ENCODE measurements at places on chromosomes 1 and 21.

- DNase-seq: no peak
Observed at GRCh38 chr1:77348549-77348948, 66.7 kb downstream of the AK5 start.

DNA sequence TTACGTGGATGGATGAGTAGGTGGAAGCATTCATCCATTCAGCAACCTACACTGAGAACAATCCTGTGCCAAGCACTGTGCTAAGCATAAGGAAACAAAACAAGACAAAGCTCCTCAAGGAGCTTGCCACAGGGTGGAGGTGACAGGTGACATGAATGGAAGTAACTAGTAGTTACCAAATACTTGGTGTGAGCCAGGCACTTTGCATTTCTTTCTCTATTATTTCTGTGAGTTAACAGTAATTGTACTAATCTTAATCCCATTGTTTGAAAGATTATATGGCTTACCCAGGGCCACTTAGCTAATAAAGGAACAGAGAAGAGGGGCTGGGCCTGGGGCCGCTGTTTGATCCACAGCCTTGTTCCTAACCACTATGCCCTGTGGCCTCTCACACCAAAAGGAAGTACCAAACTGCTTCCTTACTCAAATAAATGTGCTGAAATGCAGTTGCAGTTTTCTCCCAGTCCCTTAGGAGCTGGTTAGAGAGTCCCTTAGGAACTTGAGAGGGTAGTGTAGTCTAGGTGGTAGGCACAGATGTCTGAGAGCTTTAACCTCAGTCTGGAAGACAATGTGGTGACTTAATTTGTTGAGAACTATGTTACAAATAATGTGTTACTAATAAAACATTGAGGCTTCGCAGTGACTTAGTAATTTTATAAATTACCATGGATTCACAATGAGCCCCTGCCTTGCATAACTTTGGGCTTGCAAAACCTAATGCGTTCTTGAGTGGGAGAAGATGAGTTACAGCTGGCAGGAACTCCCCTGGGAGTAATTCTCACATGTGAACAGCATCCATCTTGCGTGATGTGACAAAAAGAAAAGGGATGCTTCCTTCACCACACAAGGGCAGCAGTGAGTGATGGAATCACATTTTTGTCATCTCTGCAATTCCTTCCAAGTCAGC is 69.8 kb downstream of the MPZL1 start:
- DNase-seq: no peak

DNA sequence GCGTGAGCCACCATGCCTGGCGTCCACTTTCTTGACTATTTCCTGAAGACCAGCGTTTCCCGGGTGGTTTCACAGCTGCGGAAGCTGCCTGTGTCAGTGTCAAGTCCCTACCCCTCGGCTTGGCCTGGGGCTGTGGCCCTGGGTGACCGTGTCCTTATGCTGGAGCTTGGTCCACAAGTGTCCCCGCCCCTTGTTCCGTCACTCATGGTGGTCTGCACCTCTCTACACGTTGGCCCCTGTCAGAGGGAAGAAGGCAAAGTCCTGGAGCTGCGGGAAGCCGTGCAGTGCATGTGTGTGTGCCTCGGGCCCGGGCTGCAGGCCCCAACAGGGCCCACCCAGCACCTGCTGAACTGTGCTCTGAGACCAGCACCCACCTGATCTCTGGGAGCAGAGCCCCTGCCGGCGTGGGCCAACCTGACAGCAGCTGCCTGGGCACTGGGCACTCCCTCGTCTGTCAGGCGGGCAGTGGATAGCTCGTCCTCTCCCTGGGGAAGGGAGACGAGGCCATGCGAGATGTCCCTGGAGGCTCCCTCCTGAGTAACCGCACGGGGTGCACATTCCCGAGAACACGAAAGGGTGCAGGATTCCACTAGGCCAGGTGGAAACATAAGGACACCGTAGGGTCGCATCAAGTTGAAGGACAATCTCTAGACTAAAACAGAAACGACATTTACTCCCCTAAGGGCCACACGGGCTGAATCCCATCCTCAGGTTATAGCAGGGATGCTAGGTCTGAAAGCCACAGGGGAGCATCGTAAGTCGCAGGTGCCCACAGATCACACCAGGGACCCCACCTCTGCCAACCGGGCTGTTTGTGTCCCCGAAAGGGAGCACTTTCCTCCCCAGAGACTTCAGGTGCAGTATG is 2.4 kb upstream of the C1orf159 start:
- no peak for DNase-seq

DNA sequence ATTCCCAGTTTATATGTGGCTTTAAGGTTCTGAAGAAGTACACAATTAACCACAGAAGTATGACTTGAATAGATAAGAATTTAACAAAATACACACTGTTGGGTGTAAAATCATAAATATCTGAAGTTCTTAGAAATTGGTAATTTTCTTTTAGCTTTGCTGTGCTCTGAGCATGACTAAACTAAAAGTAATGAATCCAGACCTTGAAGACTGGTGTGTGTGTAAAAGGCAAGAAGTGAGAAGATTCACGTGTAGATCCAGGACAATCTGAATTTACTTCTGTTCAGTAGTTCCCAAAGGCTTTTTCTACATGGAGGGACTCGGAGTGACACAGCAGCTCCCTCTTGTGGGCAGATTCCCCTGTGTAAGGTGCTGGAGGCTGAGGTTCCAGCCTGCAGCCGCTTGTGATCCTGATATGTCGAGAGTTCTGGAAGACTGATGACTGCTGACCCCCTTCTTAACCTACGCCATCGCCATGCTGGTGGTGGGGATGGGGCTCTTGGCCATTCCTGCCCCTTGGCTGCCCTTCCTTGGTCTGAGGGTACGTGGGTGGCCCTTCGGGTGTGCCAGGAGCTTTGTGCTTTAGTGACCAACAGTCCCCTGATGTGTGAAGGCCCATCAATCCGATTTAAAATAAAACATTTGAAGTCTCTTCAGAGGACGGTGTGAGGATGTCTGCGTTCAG is 62.7 kb downstream of the ADARB1 start:
- peak; percentile 89 for DNase-seq

- peak; percentile 92 for DNase-seq
Observed at GRCh38 chr1:210262167-210262896, 29.7 kb downstream of the SERTAD4 start.

DNA sequence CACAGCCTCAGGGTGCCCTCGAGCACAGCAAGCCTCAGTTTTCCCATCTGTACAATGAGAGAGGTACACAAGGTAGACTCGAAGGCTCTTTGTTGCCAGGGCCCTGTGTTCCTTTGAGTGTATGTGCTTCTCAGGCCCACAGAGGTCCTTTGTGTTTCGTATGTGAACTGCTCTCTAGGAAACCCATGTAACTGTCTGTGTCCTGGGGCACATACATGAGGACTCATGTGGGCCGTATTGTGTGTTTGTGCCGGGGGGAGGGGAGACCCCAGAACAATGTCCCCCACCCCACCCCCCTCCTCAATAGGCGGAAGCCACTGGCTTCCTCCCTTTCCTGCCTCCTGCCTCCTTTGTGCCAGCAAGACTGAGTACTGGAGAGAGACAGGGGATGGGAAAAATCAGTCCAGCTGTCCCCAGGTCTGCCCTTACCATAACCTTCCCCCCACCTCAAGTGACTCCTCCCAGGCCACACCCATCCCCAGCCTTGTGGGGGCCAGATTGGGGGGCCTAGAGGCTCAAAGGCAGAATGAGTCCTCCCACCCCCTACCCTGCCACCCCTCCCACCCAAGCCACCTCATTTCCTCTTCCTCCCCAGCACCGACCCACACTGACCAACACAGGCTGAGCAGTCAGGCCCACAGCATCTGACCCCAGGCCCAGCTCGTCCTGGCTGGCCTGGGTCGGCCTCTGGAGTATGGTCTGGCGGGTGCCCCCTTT is at the start of gene TIE1:
Gene TIE1 (plus strand): TSS at position 605 of the 717 bp plus-strand sequence. CDS start 90 bp downstream, at position 695.
- DNase-seq: no peak

- DNase-seq: no peak
Observed at GRCh38 chr21:46189213-46189958, 5.1 kb upstream of the SPATC1L start.

DNA sequence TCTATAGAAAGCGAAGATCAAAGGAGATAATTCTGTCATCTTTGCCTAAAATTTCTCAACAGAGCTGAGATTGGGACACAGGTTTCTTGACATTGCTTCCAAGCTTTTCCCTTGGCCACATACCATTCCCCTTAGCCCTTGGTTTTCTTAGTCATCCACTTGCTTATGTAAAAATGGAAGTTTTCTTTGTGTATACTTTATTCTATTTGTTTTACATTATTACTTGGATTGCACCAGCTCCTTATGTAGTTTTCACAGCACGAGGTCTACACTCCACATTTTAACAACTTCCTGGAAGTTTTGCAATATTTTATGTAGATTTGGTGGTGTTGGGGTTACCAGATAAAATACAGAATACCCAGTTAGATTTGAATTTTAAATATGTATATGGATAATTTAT is 129.8 kb downstream of the PLA2G4A start:
- DNase-seq: no peak

- DNase-seq: no peak
Observed at GRCh38 chr1:156879876-156880275, 13.6 kb upstream of the PEAR1 start.

- DNase-seq: no peak
Observed at GRCh38 chr1:174875306-174875705, 124.4 kb upstream of the CACYBP start.

DNA sequence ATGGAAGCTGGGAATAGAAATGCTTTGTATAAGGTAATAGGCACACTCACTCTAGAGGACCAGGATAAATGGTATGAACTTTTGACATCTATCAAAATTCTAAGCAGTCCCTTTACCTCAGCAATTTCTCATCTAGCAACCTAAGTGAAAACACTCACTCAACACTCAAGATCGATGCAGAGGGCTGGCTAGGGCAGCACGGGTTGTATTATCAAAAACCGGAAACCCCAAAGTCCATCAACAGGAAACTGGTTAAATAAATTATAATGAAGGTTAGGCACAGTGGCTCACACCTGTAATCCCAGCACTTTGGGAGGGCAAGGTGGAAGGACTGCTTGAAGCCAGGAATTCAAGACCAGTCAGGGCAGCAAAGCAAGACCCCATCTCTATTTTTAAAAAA is 9.4 kb downstream of the USP48 start:
- DNase-seq: no peak

- peak; percentile 81 for DNase-seq
Observed at GRCh38 chr1:206864939-206865671, at the start of gene IL20. IL20 (plus strand) TSS chr1:206865623; CDS start chr1:206865853, 230 bp downstream.

- DNase-seq: no peak
Observed at GRCh38 chr1:152743371-152744145, 14.3 kb upstream of the KPRP start.

GRCh38 chr21:35648512-35648911 is 411.8 kb downstream of the SETD4 start:
- DNase-seq: no peak

GRCh38 chr1:112457955-112458354 is 50.8 kb upstream of the WNT2B start:
- DNase-seq: no peak

GRCh38 chr1:52613636-52614373 is 11.6 kb downstream of the GPX7 start:
- DNase-seq: no peak

DNA sequence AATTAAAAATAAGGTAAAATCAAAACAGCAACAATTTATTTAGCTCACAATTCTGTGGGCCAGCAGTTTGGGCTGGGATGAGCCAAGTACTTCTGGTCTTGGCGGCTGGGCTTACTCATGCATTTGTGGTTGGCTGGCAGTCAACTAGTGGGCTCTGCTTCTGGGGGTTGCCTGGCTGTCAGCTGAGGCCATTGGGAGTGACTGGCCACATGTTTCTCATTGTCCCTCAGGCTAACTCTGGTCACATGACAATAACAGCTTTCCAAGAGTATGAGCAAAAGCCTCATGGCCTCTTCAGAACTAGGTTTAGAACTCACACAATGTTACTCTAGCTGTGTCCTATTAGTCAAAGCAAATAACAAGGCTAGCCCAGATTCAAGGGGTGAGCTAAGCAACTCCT is 15.6 kb upstream of the CHIA start:
- DNase-seq: peak; percentile 29

GRCh38 chr1:30912224-30912623 is 3.7 kb upstream of the SDC3 start:
- no peak for DNase-seq

- no peak for DNase-seq
Observed at GRCh38 chr1:12615865-12616708, 1.9 kb downstream of the DHRS3 start.

DNA sequence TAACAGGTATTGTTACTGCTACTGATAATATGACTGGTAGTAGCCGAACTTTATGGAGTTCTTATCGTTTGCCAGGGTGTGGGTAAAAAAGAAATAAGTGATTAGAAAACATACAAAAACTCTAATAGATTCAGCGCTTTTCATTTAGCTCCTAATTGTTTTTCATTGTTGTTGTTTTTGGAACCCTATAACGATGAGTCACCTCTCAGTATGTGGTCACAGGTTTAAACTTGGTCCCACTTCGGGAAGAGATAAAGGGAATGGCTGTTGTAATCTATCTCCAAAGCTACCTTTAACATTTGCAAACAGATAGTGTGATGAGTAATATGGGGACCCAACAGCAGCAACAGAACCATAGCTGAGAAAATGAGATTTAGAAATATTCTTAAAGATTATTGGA is 62.7 kb upstream of the BCL10 start:
- no peak for DNase-seq

DNA sequence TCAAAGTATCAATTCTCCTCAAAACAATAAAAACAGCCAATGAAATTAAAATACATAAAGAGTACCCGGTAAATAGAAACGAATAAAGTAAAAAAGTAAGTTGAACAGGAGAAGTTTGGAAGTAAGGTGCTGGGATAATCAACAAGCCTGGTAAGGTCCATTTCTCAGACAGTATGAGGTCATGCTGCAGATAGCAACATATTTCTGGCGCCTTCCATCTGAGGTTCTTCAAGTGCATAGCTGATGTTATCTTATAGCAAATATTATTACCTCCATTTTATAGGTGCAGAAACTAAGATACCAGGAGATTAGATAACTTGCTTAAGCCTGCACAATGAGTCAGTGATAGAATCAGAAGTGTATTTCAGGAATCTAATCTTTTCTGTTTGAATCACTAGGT is 23.7 kb upstream of the CEP350 start:
- no peak for DNase-seq

DNA sequence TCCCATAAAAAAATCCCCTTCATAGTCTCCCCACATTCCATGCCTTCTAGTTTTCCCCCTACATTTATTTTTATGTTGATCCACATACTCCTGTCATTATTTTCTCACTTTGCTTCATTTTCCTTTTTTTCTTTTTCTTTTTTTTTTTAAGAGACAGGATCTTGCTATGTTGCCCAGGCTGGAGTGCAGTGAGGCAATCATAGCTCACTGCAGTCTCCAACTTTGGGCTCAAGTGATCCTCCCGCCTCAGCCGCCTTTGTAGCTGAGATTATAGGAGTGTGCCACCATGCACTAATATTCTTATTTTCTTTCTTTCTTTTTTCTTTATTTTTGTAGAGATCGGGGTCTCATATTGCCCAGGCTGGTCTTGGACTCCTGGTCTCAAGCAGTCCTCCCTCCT is 7.8 kb downstream of the RNF2 start:
- DNase-seq: no peak

DNA sequence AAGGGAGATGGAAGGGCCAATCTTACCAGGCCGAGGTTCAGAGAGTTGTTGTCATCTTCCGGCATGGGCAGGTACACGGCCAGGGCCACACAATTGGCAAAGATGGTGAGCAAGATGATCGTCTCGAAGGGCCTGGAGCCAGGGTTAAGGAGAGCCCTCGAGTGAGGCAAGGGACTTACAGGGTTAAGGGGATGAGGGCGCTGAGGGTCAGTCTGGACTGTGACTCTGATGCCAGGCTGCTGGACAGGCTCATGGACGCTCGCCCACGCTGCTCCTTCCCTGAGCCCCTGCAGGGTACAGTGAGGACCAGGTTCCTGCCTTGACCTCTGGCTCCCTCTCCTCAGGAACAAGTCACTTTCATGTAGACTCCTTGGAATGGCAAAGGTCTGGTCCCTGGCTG is 2.1 kb downstream of the CACNA1S start:
- DNase-seq: no peak

All from COLO829 (cell line).